CD4-positive, alpha-beta T cell treated with Interleukin-12 subunit alpha and Interleukin-12 subunit beta, for 1 hour (primary cell): ENCODE measurements at places on chromosomes 7 and 10.

- DNase-seq: no peak
These were observed 394.3 kb upstream of the PODXL start for GRCh38 chr7:131950758-131951157.

GRCh38 chr10:98438715-98439114 lies 8.0 kb downstream of the HPS1 start:
- DNase-seq: no peak

DNA sequence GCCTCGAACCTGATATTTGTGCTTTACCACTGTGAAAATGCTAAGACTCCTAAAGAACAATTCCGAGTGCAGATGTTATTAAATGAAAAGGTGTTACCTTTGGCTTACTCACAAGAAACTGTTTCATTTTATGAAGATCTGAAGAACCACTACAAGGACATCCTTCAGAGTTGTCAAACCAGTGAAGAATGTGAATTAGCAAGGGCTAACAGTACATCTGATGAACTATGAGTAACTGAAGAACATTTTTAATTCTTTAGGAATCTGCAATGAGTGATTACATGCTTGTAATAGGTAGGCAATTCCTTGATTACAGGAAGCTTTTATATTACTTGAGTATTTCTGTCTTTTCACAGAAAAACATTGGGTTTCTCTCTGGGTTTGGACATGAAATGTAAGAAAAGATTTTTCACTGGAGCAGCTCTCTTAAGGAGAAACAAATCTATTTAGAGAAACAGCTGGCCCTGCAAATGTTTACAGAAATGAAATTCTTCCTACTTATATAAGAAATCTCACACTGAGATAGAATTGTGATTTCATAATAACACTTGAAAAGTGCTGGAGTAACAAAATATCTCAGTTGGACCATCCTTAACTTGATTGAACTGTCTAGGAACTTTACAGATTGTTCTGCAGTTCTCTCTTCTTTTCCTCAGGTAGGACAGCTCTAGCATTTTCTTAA lies 47.7 kb downstream of the MINPP1 start:
- no peak for DNase-seq

DNA sequence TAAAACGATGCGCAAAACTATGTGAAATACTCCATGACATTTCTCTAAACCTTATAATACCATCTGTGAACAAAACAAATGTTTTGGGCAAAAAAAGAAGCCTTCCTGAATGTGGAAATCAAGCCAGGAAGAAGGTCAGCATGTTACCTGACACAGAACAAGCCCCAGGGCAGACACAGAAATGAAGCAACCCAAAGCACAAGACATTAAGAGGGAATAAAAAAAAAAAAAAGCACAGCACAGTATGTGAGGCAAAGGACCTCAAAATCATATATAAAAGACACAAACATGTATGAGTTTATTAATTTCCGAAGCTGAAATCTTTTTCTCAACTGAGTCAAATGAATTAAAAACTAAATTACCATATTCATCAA lies 161.8 kb downstream of the SKIDA1 start:
- no peak for DNase-seq

DNA sequence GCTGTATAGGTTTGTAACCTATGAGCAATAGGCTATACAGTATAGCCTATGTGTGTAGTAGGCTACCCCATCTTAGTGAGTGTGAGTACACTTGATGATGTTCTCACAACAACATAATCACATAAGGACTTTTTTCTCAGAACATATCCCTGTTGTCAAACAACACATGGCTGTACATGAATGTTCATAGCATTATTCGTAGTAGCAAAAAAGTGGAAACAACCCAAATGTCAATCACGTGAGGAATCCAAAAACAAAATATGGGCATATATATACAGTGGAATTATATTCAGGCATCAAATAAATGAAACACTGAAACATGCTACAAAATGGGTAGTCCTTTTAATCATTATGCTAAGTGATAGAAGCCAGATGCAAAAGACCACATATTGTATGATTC lies 31.1 kb downstream of the CCDC172 start:
- DNase-seq: no peak

- no peak for DNase-seq
These were observed 29.1 kb downstream of the UBE2H start for GRCh38 chr7:129923709-129924108.

DNA sequence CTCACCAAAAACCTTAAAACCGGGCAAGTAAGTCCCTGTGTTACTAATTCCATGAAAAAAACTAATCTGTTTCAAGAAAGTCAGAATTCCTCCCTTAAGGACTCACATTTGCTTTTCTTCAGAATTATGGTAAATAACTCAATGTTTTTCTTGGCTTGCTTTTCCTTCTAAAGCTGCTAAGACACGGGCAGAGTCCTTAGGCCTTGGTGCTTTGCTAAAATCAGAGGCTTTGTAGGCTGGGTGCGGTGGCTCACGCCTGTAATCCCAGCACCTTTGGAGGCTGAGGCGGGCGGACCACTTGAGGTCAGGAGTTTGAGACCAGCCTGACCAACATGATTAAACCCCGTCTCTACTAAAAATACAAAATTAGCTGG lies 32.0 kb downstream of the GNA12 start:
- no peak for DNase-seq

DNA sequence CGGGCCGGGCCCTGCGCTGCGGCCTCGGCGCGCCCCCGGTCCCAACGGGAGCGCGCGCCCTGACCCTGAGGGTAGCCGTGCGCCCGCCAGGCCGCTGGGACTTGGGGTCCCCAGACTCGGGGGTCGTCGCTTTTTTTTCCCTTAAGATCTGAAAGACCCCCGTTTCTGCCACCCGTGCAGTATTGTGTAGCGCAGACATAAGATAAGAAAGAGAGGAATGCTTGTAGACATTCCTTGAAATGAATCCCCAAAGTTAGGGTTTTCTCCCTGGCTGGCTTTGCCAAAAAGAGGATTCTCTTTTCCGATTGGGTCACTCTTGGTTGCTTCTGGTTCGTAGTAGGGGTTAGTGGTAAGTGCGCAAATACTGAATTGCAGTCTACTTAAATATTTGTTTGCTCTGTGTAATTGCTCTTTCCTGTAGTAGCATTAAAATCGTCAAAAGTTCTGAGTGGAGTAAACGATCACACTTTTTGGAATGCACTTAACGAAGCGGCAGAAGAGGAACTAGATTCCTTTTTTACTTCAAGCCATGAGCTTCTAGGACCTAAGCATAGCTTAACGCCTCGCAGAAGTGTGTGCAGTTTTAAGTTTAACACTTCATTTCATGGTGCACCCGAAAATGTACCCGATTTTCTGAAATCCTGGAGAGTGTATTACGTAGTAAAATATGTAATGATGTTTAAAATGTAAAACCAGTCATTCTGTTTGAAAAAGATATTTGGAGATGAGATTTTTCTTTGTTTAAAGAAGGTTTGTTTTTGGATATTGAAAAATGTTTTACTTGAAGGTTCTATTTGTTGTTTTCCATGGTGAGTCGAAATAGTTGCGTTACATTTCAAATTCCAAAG lies 1.3 kb downstream of the CUL1 start:
- DNase-seq: no peak

- no peak for DNase-seq
These were observed 31.7 kb upstream of the SLC18A3 start for GRCh38 chr10:49578392-49578791.

DNA sequence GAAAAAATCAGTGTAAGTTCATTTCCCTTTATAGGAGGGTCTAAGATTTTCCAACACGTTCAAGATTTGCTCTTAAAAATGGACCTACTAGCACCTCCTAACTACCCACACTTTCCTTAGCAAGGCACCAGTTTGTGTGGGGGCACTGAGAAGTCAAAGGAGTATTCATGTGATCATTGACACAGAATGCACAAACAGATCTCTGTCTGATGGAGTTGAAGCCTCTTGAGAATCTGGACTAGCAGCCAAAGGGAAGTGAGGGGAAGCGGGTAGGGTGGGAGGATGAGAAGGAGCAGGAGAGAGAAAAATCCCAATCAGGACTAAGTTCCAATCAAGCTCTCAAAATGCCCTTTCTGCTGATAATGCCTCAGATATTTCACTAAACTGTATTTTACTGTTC lies 4.1 kb downstream of the MMS19 start:
- no peak for DNase-seq
